ENCODE measurements at places on chromosomes 4 and X. TPM values are rescaled to one million over a fixed set of nuclear protein-coding genes. Genes with fewer than 3 reads are reported as not detected.

The ANOS1 gene
- not detected for total RNA-seq

The TEX13B gene
- not detected for total RNA-seq

The PDGFRA gene
- total RNA-seq = not detected

DNA sequence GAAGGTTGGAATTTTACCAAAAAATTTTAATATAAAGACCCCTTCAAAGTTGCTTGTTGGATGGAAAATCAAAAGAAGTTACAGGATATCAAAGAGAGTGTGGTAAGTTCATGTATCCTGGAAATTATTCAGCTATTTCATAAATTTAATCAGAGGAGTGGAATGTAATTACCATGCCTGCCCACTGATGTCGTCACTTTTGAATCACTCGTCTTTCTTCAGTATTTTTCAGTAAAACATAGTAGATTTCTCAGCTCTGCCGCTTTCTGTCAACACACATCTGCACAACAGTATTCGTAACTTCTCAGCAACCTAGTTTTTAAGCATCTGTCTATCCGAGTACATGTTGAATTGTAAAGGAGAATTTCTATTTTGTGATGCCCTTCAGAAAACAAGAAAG, 2163.0 kb upstream of the AGA start:
- no peak overlapping the region for H3K4me3 ChIP-seq
- H3K4me1 ChIP-seq = no peaks in the 10 kb centered on the region

The CFAP99 gene
- total RNA-seq = not detected

The CXCL13 gene
- not detected for total RNA-seq

The CLNK gene
- total RNA-seq = 0.61 TPM

DNA sequence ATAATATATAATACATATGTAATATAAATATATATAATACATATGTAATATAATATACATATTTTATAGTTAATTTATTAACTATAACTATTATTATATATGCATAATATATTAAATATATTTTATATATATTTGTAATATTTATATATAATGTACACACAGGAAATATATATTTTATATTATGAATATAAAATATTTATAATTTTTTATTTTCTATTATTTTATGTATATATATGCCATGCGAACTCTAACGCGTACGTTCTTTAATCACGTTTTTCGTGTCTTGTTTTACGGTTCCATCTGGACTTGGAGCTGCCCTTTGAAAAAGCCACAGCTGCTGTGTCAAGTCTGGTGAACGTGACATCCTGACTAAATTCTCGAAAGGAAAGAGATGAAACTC, 332.1 kb downstream of the ASMT start:
- H3K27me3 ChIP-seq = no peaks in the 10 kb centered on the region
- H3K4me3 ChIP-seq = no peak overlapping the region
- H3K4me1 ChIP-seq = no peaks in the 10 kb centered on the region
- H3K36me3 ChIP-seq = no peaks in the 10 kb centered on the region
- no peak for DNase-seq

Measured in activated CD8-positive, alpha-beta memory T cell treated with anti-CD3 and anti-CD28 coated beads, Interleukin-2, amount 10 ng/mL, durations not matched to agents 7 days and 5 days (primary cell).